ENCODE measurements at places on chromosomes 3 and 15. TPM values are rescaled to one million over a fixed set of nuclear protein-coding genes. Genes with fewer than 3 reads are reported as not detected.

Gene CYP1A1
- 0.46 TPM for total RNA-seq

Gene HGD
- total RNA-seq = 0.61 TPM

Gene EBLN2
- total RNA-seq = 9.1 TPM

Gene GPR27
- total RNA-seq = 0.51 TPM

Gene TPRG1
- total RNA-seq = 2.9 TPM

Gene REC114
- not detected for total RNA-seq

Gene GOLGA8O
- total RNA-seq = 9.4 TPM

Gene CYP8B1
- total RNA-seq = not detected

Gene SLC12A1
- not detected for total RNA-seq

Gene UPK1B
- not detected for total RNA-seq

Gene HYAL1
- total RNA-seq = 0.29 TPM

Gene CCR8
- 11.3 TPM for total RNA-seq

Gene BCL2A1
- 31.0 TPM for total RNA-seq

Gene RGMA
- 0.07 TPM for total RNA-seq

Gene SKOR1
- 0.22 TPM for total RNA-seq

Gene TRPM1
- not detected for total RNA-seq

Gene PLIN1
- not detected for total RNA-seq

Gene THRB
- not detected for total RNA-seq

Gene GOLGA8B
- total RNA-seq = 301 TPM

Gene MB21D2
- 33.0 TPM for total RNA-seq

Gene PTH1R
- not detected for total RNA-seq

Gene GRK7
- total RNA-seq = not detected

Gene TEX55
- not detected for total RNA-seq

Gene CACNA1D
- total RNA-seq = 0.41 TPM

Gene ATP13A5
- total RNA-seq = not detected

Gene SPCS1
- 97.5 TPM for total RNA-seq

Gene ZPLD1
- total RNA-seq = not detected

Gene CTXND1
- not detected for total RNA-seq

Gene CSPG5
- total RNA-seq = 0.49 TPM

Gene PYGO1
- not detected for total RNA-seq

Gene SLC6A1
- not detected for total RNA-seq
